ENCODE measurements at places on chromosomes 16 and 17.

DNA sequence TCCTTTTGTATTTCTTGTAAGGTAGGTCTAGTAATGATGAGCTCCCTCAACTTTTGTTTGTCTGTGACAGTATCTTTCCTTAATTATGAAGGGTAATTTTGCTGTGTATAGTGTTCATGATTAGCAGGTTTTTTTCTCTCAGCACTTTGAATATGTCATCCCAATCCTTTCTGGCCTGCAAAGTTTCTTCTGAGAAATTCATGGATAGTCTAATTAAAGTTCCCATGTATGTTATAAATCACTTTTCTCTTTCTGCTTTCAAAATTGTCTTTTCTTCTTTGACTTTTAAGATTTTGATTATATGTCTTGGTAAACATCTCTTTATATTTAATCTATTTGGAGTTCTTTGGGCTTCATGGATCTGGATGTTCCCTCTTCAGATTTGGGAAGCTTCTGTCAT, 54.3 kb upstream of the ZKSCAN2 start:
- DNase-seq, result no peak

GRCh38 chr16:55530316-55530856, 21.5 kb downstream of the LPCAT2 start:
- DNase-seq, result no peak

- DNase-seq, result no peak
Measured at GRCh38 chr17:70621566-70621965, 452.2 kb downstream of the KCNJ2 start.

DNA sequence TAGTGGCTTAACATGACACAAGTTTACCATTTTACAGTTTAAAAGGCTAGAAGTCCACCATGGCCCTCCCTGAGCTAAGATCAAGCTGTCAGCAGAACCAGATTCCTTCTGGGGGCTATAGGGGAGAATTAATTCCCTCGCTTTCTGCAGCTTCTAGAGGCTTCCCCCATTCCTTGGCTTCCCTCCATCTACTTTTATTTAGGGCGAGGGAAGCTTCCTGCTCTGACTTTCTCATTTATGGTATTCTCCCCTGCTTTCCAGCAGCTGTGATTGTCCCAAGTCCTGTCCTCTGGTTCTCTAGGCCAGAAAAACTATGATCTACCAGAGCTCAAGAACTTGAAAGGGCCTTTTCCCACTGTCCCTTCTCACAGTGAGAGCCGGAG, 4.3 kb downstream of the CETP start:
- DNase-seq, result no peak

DNA sequence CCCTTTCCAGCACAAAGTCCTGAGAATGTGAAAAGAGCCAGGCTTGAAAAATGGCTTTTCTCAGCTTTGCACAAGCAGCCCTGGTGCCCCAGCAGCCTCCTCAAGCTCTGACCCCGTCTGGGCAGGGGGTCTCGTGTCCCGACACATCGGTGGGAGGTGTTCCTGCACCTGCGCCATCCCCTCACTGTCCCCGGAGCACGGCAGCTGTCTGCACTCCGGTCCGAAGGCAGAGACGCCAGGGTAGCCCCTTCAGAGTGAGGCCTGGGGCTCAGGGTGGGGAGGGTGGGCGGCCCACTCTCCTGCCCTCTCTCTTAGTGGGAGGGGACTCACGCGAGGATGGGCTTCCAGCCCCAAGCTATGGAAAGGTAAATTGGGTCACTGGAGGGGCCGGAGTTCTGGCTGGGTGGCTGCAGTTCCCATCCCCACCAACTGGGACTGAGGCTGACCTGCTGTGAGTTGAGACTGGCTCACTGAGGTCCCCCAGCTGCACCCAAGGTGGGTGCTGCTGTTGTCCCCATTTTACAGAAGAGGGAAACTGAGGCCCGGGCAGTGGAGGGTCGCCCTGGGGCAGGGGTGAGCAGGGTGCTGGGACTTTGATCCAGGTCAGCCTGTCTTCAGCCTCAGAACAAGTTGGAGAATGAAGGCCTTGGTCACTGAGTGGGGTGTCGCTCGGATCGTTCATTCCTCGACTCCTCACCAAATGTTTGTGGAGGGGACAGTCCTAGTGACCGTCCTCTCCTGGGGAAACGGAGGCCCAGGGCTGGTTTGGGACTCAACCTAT, 2.3 kb upstream of the BAIAP3 start:
- no peak for DNase-seq

DNA sequence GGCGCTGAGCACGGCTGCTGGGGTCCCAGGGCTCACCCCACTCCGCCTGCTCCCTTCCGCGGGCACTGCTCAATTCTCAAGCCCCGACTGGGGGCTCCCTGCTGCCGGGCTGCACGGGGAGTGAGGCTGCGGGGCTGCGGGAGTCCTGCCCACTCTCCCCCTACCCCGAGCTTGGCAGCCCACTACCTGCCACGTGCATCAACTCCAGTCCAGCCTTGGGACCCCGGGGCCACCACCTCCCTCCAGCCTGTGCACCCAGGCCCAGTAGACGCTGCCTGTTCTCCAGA, 43.3 kb upstream of the SSTR5 start:
- DNase-seq, result no peak
